Activated CD4-positive, alpha-beta T cell treated with anti-CD3 and anti-CD28 coated beads, Interleukin-2, Interleukin-4, amounts not matched to agents 100 ng/mL and 50 ng/mL, durations not matched to agents 16 hours and 8 hours (primary cell): ENCODE measurements at places on chromosomes 12 and 14.

DNA sequence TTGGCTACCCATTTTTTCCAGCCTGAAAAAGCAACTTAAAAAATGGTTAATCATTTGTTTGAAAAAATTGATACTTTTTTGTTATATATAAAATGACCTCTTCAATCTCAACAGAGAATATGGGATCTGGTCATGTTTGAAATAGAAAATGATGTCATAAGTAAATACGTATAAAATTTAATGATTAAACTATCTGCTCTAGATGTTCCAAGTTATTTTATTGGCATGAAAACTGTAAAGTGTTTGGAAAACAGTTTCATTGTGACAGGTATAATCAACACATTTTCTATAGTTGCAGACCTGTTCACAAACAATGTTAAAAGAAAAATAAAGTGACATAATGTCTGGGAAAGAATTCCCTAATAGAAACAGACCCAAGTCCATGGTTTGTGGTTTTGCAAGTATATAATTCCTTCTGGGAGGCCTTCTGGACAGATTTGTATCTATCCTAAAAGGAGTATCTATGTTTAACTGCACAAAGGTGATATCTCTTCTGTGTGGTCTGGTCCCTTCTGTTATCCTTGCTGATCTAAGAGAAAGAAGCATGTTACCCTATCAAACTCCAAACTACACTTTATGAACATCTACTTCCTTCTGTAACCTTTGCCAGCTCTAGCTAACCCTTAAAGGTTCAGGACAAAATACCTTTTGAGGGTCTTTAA lies 39.5 kb upstream of the LRIG3 start:
- DNase-seq = no peak

DNA sequence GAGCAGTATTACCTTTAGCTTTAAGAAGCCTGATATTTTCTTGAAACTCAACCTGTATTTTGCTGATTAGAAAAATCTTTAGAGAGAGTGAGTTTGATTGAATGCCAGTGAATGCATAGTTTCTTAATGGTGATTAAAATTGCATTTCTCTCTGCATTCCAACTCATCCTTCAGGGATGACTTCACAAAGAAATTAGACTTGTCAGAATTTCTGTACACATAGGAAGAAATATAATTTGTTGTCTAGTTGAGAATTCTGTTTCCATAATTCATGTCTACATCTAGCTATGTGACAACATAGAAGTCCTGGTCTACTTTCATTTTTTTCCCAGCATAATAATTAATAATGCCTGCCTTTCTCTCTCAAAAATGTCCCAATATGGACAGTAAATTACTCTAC lies 136.6 kb downstream of the OTOGL start:
- no peak for DNase-seq

- no peak for DNase-seq
Observed at GRCh38 chr14:45145214-45145613, 9.5 kb downstream of the FANCM start.

DNA sequence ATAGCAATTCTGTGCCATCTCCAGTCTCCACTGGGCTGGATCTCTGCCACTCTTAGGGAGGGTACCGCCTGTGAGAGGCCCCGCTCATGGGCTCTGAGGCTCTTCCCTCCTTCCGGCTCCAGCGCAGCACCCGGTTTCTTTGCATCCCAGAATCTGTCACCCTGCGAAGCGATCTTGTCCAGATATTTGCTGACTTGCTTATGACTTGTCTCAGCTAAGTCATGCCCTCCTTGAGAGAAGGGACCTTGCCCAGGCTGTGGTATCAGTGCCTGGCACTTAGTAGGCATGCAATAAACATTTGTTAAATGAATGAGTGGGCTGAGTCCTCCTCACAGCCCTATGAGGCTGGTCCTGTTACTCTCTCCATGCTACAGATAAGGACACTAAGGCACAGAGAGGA lies 13.4 kb downstream of the KRT80 start:
- DNase-seq = no peak

DNA sequence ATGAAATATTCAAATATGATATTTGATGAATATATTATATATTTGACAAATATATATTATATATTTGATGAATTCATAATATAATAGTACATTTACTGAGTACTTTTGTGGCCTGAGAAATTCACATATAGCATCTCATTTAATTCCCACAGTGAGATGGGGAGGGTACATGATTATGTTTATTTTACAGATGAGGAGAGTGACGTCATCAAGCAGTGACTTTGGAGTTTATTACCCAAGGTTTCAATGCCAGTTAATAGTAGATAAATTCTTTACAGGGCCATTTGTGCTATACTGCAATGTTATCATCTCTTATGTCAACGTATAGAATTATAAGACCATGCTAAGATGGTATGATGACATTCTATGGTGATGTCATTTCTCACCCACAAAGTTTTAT lies 352.7 kb downstream of the TMTC2 start:
- DNase-seq = no peak

DNA sequence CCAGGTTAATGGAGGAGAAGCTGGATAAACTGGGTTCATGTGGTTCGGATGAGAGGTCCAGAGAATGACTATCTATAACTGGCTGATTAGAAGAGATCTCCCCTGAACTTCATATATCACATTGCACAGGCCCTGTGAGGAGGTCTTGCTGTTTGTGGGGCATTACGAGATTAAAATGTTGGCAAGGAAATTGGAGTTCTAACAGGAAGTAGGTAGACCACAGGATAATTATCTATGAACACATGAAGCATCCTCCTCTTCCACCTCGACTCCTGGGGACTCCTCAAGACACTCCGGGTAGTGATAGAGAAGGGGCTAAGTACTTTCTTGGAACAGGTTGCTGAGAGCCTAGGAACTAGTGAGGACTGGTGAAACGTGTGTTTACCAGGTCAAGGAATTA lies 418.8 kb downstream of the KCNH5 start:
- DNase-seq = no peak

DNA sequence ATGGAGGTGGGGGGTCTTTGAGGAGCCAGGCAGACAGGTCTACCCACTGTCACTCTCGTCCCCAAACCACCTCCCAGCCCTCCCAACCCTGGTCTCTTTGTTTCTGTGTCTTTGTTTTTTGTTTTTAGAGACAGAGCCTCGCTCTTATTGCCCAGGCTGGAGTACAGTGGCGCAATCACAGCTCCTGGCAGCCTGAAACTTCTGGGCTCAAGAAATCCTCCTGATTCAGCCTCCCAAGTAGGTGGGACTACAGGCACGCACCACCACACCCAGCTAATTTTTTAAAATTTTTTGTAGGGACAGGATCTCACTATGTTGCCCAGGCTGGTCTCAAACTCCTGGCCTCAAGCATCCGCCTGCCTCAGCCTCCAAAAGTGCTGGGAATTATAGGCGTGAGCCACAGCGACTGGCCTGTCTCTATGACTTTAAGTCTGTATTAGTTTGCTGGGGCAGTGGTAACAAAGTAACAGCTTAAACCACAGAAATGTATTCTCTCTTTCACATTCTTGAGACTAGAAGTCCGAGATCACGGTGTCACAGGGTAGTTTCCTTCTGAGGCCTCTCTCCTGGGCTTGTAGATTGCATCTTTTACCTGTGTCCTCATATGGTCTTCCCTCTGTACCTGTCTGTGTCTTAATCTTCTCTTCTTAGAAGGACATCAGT lies 26.1 kb downstream of the DTX1 start:
- no peak for DNase-seq

GRCh38 chr14:65792208-65792905 lies 379.8 kb downstream of the FUT8 start:
- DNase-seq = no peak

GRCh38 chr14:34350903-34351302 lies 111.1 kb downstream of the SPTSSA start:
- no peak for DNase-seq

DNA sequence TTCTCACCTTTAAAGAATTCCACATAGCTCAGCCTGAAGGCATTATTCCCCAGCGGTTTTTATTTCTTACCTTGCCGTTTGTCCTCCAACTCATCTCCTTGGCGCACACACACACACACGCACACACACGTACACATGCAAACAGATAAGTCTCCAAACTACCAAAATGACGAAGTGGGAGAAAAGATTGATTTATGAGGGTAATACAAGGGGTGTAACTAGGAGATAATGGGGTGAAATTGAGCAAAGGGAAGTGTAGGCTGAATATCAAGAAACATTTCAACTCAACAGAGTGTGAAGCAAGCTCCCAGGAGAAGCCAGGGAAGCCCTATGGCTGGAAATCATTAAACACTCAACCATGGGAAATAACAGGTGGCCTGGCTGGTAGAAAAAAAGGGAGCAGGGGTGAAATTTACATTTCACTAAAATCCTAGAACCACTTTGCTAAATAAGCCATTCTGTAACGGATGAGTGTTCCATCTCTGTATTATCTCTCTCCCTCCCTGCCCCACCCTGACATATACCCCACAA lies 41.0 kb downstream of the GRIN2B start:
- no peak for DNase-seq

DNA sequence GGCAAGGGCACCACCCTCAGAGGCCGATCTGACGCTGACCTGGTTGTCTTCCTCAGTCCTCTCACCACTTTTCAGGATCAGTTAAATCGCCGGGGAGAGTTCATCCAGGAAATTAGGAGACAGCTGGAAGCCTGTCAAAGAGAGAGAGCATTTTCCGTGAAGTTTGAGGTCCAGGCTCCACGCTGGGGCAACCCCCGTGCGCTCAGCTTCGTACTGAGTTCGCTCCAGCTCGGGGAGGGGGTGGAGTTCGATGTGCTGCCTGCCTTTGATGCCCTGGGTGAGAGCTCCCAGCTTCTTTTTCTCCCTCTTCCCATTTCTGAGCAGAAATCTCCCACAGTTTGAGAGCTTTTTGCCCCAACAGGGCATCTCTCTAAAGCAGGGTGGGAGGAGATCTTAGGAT lies 1.8 kb downstream of the OAS1 start:
- no peak for DNase-seq

- no peak for DNase-seq
Observed at GRCh38 chr14:103140316-103141109, 17.3 kb downstream of the TNFAIP2 start.

GRCh38 chr12:109110988-109111495 lies 5.3 kb upstream of the ACACB start:
- DNase-seq = peak; percentile 54

GRCh38 chr12:57063991-57064685 lies 14.2 kb upstream of the MYO1A start:
- DNase-seq = peak; percentile 64

DNA sequence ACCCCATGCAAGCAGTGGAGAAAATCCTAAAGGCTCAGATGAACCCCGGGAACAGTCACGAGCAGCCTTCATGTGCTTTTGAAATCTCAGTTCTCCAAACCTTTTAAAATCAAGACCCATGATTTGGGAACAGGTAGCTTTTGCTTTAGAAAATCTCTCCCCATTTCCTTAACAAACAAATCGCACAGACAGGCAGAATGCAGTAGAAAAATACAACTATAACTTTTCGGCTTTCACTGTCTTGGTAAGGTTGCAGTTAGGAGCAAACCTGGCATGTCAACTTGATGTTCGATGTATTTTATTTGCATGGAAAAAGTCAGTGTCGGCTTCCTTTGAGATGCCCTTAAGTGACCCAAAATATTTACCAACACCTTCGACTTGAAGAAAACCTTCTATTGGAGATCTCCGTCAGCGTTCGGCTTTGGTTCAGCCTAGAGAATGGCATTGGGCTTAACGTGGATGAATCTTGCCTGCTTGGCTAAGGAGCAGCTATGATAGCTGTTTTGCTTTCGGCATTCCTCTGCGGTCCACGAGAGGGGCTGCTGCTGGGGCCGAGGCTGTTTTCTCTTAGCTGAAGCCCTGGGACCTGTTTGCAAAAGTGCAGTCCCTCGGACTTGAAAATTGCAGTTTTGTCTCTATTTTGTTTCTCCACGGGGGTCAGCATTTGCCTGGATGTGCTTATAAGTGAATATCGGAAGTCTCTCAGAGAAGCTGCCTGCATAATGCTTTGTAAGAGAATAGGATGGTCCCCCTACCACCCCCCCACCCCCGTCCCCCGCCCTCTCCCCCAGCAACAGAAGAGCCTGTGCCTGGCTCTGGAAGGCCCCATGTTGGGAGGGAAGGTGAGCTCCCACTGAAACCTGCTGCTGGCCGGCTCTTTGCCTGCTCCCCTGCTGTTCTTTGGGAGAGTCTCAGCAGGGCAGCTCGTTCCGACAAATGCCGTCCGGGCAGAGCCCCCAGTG lies 122.8 kb downstream of the AACS start:
- no peak for DNase-seq

DNA sequence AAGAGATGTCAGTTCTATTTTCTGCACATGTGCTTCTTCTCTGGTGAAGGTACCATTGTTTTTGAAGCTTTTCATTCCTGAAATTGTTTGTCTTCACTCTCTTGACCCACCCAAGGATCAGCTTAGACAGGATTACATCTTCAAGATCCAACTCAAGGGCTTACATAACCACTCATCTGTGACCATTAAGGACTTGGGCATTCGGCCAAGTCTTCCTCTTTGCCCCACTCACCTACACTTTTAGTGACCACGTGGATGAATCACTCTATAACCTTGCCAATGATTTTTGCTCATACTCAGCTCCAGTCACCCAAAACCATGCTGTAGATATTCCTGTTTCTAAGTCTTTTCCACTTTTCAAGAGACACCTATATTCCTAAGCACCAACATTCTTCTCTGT lies 36.5 kb upstream of the SSTR1 start:
- no peak for DNase-seq

DNA sequence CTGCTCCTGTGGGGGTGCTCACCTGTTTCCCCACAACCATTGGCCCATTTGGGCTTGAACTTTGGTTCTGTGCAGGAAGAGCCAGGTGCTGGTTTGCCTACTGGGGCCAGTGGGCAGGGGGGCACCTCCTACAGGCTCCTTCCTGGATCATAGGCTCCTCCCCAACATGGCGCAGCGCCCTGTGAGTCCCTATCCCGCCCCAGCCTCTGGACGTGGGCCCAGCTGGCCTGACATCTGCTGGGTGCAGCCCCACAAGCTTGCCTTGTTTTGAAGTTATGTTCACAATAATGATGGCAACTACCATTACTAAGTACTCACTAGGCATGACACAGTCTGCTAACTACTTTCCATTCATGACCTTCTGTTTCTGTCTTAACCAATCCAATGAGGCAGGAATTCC lies 147.8 kb downstream of the RBM19 start:
- no peak for DNase-seq

DNA sequence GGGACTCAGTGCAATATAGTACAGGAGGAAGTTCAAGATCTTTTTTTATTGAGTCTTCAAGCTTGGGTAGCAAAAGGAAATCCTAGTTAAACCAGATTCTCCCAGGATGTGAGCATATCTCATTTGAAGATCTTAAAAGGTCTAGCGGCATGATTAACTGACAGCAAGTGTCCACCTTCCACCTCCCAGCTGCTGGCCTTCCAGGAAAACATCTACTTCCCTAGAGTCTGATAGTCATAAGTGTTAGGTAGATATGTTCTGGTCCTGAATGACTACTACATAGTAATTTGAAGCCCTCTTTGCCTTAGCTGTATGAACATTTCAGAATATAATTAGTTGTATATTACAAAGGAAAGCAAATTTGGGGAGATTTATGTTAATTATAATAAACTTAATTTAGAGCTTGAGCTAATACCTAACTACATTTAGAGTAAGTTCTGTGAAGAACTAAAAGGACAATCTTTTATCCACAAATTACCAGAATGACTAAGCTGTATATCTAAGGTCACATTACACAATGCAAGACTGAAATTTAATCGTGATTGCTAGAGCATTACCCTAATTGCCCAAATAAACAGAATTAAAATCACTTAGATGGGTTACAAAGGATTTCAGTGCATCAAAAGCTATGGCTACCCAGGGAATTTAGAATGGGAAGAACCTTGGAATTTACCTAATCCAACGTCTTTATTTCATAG lies 9.9 kb downstream of the LGR5 start:
- no peak for DNase-seq

- DNase-seq = peak; percentile 72
Observed at GRCh38 chr12:54017878-54018467, 9.2 kb downstream of the HOXC8 start.

GRCh38 chr12:26134540-26134939 lies 9.7 kb upstream of the BHLHE41 start:
- no peak for DNase-seq
